ENCODE measurements at places on chromosomes 11 and 22.

DNA sequence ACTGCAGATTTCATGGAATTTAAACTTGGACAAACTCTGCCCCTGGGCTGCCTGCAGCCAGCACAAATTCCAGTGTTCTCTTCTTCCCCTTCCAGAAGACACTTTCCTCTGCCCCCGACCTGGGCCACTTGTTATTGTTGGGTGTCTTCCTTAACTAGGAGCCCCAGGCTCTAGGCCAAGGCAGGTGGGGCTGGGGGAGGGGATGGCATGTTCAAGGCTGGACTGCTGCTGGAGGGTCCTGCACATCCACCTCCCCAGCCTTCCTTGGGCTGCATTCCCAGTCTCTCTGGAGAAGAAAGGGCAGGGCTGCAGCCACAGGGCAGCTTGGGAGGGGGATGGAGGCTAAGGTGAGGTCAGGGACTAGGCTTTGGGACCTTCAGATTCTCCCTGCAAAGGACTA is 11.5 kb upstream of the SLC22A6 start:
- no peak for DNase-seq

DNA sequence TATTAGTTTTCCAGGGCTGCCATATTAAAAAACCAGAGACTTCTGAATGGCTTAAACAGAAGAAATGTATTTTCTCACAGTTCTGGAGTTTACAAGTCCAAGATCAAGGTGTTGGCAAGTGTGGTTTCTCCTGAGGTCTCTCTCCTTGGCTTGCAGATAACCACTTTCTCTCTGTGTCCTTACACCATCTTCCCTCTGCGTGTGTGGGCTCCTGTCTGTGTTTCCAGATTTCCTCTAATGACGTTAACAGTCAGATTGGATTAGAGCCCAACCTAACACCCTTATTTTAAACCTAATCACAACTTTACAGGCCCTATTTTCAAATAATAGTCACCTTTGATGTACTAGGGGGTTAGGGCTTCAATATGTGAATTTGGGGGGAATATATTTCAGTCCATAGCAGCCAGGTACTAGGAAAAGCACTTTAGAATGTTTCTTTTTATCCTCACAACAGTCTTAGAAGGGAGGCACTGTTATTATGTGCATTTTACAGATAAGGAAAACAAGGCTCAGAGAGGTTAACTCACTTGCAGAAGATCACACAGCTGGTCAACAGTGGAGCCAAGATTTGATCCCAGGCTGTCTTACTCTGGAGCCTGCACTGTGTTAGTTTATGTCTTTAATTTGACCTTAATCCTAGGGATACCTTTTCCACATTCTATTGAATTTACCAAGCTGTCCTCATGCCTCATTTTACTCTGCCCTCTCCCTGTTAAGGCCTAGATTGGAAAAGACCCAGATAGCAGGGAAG is 116.4 kb upstream of the CRYBB3 start:
- DNase-seq, result no peak

- no peak for DNase-seq
These were observed 19.6 kb downstream of the CHID1 start for GRCh38 chr11:890794-891540.

DNA sequence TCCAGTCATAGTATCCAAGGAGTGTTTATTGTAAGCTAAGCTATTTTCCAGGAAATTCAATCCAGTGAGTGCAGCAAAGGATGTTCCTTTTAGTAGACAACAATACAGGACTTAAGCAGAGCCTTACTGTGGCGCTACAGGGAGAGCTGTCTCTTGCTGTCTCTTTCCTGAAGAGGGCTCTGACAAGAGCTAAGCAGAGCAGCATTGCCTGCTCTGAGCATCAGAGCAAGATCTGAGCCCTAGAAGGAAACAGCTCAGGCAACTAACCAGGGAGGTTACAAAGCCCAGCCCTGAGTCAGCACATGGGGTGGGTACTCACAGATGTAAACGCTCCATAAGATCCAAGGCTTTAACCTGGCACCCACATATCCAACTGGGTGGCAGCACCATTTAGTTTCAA is 8.0 kb downstream of the LAYN start:
- no peak for DNase-seq

DNA sequence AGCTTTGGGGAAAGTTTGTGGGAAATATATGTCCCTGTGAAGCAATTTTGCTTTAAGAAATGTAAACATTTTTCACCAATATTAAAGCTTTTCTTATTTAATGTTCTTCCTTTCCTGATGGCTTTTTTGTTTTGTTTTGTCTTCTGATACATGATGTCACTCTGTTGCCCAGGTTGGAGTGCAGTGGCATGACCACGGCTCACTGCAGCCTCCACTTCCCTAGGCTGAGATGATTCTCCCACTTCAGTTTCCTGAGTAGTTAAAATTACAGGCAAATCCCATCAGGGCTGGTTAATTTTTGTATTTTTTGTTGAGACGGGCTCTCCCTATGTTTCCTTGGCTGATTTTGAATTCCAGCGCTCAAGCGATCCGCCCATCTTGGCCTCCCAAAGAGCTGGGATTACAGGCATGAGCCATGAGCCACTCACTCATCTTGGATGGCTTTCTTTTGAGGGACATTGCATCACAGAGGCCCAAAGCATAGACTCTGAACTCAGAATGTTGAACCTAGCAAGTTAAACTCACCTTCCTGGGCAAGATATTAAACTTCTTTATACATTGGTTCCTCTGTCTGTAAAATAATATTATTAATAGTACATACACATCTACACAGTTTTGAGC is 651 bp upstream of the CARD16 start:
- DNase-seq, result no peak

GRCh38 chr11:125129316-125129993 is 18.0 kb upstream of the TMEM218 start:
- DNase-seq, result no peak

DNA sequence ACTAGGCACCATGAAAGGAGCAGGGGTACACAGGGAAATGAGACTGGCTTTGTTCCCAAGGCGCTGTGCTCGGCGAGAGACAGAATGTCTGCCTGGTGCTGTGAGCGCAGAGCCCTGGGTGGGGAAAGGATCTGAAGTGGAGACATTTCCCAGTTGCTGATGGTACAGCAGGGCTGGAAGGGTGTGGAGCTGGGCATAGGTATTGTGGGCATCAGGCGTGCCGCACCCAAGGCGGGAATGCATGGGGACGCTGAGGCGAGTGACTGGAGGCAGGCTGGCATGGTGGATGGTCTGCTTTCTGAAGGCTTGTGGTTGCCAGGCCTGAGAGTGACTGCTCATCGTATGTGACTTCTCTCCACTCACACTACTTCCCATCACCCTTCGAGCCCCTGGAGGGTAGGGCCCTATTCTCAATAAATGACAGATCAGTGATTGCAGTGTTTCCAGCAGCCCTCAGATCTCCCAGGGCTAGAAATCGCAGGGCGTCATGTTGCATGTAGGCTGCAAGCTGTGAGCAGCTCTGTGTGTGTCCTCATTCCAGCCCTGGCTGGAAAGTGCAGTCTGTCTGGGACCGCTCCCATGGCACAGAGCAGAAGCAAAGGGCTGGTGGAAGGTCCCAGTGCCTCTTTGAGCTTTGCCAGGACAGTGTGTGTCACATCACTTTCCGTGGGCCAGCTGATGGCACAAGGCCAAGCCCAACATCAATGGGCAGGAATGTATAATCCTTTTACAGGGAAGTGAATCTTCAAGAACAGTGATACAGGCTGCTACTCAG is 67.7 kb downstream of the TBC1D22A start:
- peak; percentile 64 for DNase-seq

DNA sequence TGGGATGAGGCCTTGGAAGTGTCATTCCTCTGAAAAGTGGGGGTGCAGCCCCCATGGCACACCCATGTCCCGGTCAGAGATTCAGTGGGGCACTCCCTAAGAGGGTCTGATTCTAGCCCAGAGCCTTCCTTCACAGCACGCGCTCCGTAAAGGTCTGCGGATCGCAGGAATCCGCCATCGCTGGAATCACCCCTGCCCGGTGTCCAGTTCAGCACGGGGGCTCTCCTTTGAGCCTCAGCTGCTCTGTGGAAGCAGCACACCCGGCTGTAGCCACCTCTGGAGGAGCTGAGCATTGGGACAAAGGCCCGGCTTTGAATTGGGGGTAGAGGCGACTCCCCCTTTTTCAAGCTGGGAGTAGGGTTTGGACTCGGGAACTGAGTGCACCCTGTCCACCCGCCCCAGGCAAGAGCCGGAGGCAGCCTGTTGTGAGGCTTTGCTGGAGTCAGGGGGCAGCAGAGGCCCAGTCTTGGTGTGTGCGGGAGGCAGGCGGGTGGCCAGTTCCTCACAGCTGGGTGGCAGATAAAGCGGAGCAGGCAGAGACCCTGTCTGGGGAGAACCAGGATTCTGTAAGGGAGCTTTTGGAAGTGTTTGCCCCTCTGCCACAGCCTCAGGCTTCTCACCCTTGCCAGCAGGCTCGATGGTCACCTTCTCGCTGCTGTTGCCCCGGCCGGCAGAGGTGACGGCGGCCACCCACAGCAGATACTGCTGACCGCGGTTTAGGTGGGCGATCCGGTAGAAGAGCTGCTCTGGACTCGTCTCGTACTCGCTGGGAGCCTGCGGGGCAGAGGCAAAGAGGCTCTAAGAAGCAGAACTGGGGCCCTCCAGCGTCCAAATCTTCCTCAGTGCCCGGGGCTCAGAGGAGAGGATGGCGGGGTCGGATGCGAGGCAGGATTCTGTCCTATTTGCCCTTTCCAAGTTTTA is 115.9 kb downstream of the CEP164 start:
- peak; percentile 72 for DNase-seq

- no peak for DNase-seq
These were observed 9.9 kb downstream of the UCP3 start for GRCh38 chr11:73998846-73999575.

Measured in body of pancreas (tissue), 4 donors.